Mesenteric fat pad (tissue), 1 donor: ENCODE measurements at places on chromosomes 5 and 9. TPM values are rescaled to one million over a fixed set of nuclear protein-coding genes. Genes with fewer than 3 reads are reported as not detected.

CA9 gene
- total RNA-seq = not detected

SLC6A7 gene
- not detected for total RNA-seq

DRD1 gene
- 1.1 TPM for total RNA-seq

CD14 gene
- total RNA-seq = 224 TPM

SPINK6 gene
- total RNA-seq = not detected

HTR4 gene
- 0.16 TPM for total RNA-seq

LAMC3 gene
- 4.8 TPM for total RNA-seq

NSG2 gene
- 0.16 TPM for total RNA-seq

IRF1 gene
- total RNA-seq = 61.1 TPM

ALDH1A1 gene
- total RNA-seq = 136 TPM

PLEKHG4B gene
- total RNA-seq = not detected

CDH9 gene
- not detected for total RNA-seq
